A549 treated with ZK216348 at 1 μM for 4 hours (cell line): ENCODE measurements at places on chromosomes 13 and 19. TPM values are rescaled to one million over a fixed set of nuclear protein-coding genes. Genes with fewer than 3 reads are reported as not detected.

The TNFSF13B gene
- 0.13 TPM in 1 of 5 replicates, not detected in the others for total RNA-seq

The EHD2 gene
- total RNA-seq = 98.0 to 174 TPM (median 156 TPM) in 5 replicates

The ZNF90 gene
- not detected in 5 replicates for total RNA-seq

The ZNF320 gene
- not detected in 5 replicates for total RNA-seq

The NOTCH3 gene
- total RNA-seq = 6.2 to 16.3 TPM (median 13.3 TPM) in 5 replicates

The TMC4 gene
- 1.5 to 2.8 TPM (median 1.6 TPM) in 5 replicates for total RNA-seq

The KLK4 gene
- total RNA-seq = 0.41 TPM in 1 of 5 replicates, not detected in the others

The GJB6 gene
- not detected in 5 replicates for total RNA-seq

The RNF17 gene
- not detected in 5 replicates for total RNA-seq

The ADPRHL1 gene
- 12.8 to 15.7 TPM (median 13.9 TPM) in 5 replicates for total RNA-seq

The C19orf18 gene
- total RNA-seq = not detected in 5 replicates
